ENCODE measurements at places on chromosomes 3 and 15. TPM values are rescaled to one million over a fixed set of nuclear protein-coding genes. Genes with fewer than 3 reads are reported as not detected.

The HYAL1 gene
- polyA plus RNA-seq = 0.49 TPM

The SKOR1 gene
- 0.18 TPM for polyA plus RNA-seq

The TICRR gene
- polyA plus RNA-seq = 2.0 TPM

The KY gene
- polyA plus RNA-seq = 1.9 TPM

The GHSR gene
- not detected for polyA plus RNA-seq

The ATP13A5 gene
- polyA plus RNA-seq = not detected

The P2RY13 gene
- polyA plus RNA-seq = not detected

The C3orf22 gene
- polyA plus RNA-seq = not detected

The TEX55 gene
- polyA plus RNA-seq = not detected

The IGSF11 gene
- 0.08 TPM for polyA plus RNA-seq

The ADAMTS9 gene
- 4.1 TPM for polyA plus RNA-seq

The CDHR4 gene
- 0.13 TPM for polyA plus RNA-seq

The GATA2 gene
- polyA plus RNA-seq = 5.5 TPM

The DENND6A gene
- polyA plus RNA-seq = 9.7 TPM

The IL20RB gene
- 0.58 TPM for polyA plus RNA-seq

The ARL6IP5 gene
- polyA plus RNA-seq = 90.7 TPM

The BFSP2 gene
- polyA plus RNA-seq = not detected

The CILP gene
- 0.15 TPM for polyA plus RNA-seq

The FBXO40 gene
- polyA plus RNA-seq = not detected

The CASR gene
- polyA plus RNA-seq = not detected

The TM4SF1 gene
- polyA plus RNA-seq = 257 TPM

The STX19 gene
- not detected for polyA plus RNA-seq

The ASB14 gene
- polyA plus RNA-seq = not detected

The GPR149 gene
- not detected for polyA plus RNA-seq
